Mesothelial cell of epicardium (in vitro differentiated cells): ENCODE measurements at places on chromosomes 3 and 15. TPM values are rescaled to one million over a fixed set of nuclear protein-coding genes. Genes with fewer than 3 reads are reported as not detected.

IGSF11 gene
- 1.2 to 2.0 TPM (median 1.8 TPM) in 3 replicates for total RNA-seq

SUSD5 gene
- total RNA-seq: 1.3 to 1.8 TPM (median 1.7 TPM) in 3 replicates

STRIT1 gene
- total RNA-seq: not detected in 3 replicates

DNA sequence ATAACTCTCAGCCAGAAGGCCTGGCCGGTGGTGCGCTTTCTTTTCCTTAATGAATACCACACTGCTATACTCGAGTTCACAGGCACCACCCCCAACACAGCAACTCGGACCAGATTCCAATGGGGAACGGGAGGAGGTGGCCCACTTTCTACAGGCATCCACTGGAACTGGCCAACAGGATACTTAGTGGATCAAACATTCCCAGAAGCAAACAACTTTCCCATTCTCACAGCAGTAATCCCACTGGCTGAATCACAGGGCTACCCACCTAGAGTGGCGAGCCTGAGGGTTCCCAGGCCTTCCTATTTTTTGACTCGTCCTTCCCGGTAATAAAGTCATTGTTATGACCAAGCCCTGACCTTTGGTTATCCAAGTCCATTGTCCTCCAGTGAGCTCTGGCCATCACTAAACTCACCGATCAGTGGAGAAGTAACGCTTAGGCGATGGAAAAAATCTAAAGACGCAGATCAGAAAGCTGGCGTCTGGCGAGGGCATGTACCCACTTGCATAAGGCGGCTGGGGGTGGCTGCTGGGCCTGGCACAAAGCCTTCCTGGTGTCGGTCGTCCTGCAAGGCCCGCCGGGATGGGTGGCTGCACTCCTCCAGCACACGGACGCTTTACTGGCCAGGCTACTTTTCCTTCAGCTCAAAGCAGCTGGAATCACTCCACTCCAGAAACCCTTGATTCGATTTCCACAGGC, 1.2 kb downstream of the EOGT start:
- DNase-seq: no peak

DNA sequence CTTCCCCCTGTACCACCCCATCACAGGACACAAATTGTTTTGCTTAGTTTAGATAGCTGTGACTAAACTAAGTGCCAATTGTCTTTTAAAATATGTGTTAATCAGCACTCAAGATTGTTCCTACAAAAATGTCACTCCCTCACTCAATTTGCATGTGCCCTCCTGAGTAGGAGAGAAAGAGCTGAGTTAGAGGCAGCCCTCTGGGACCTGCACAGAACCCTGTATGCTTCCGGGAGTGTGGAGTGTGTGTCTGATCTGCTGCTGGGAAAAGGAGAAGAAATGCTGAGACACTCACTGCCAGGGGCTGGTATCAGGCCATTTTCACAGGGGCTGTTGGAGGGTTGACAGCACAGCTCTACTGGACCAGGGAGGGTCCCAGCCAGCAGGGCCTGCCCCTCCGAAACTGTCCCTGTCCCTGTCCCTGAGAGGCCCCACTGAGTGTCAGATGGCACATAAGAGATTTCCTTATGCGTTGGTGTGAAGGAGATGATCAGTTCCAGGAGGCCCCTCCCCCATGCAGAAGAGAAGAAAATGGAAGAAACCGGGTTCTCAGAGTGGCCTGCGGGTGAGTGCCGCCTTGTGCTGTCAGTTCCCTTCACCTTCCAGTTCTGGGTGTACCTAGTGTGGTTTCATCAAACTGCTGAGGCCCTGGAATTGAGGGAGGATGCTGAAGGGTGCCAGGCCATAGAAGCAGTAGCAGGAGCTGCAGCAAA, 3.9 kb upstream of the B3GNT5 start:
- no peak for DNase-seq
